ENCODE measurements at places on chromosomes 7 and 10. TPM values are rescaled to one million over a fixed set of nuclear protein-coding genes. Genes with fewer than 3 reads are reported as not detected.
A peak's percentile ranks its signal among the peaks of the same experiment; 100 is the strongest.

GRCh38 chr10:110224992-110225391 is 17.6 kb downstream of the MXI1 start:
- peaks cover 5% of the 10 kb centered on the region for H3K36me3 ChIP-seq
- peak overlapping the region; percentile 91 for H3K4me3 ChIP-seq
- H3K27me3 ChIP-seq = no peaks in the 10 kb centered on the region
- peaks cover 33% of the 10 kb centered on the region for H3K4me1 ChIP-seq

DNA sequence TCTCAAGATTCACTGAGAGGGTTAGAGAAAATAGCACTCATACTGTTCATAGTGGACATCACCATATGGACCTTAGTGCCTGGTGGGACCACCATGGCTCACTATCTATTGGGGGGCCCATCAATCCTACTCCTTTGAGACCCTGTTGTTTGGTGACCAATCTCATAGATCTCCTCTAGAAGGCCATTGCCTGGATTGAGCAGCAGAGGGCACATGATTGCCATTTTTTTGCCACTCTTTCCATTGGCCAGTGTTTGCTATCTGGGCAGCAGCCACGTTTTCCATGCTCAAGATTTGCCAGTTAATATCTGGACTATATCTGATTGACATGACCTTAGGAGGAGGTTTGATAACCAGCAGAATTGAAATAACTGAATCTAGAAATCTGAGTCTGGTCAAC is 244.5 kb downstream of the ITGB1 start:
- H3K36me3 ChIP-seq = peaks cover 3% of the 10 kb centered on the region
- no peak overlapping the region for H3K27ac ChIP-seq
- H3K4me3 ChIP-seq = no peak overlapping the region
- H3K27me3 ChIP-seq = no peaks in the 10 kb centered on the region
- no peak for DNase-seq

DNA sequence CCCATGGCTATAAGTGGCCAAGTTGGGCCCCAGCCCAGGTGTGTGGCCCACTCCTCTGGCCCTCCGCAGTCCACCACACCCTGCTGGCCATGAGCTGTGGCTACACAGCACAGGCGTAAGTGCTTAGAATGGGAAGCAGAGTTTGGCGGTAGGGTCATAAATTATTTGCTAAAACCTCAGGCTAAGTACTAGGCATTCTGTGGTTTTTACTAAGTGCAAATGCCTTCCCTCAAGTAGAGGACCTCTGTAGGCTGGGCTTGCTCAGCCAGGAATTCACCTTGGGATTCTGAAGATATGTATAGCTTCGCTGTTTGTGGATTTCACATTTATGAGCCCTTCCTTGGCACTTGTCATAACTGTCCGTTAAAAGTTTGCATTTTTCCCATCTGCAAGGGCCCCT is 44.8 kb upstream of the LOXL4 start:
- H3K27ac ChIP-seq = no peak overlapping the region
- DNase-seq = no peak
- H3K4me1 ChIP-seq = peaks cover 10% of the 10 kb centered on the region
- H3K36me3 ChIP-seq = no peaks in the 10 kb centered on the region
- no peak overlapping the region for H3K4me3 ChIP-seq
- no peaks in the 10 kb centered on the region for H3K27me3 ChIP-seq

Gene SAP25
- 1.1 TPM for total RNA-seq

Gene HYAL4
- total RNA-seq = not detected

Gene AKR1C2
- total RNA-seq = 93.3 TPM

GRCh38 chr10:128881086-128881485 is 586.0 kb upstream of the MGMT start:
- DNase-seq = no peak
- H3K4me3 ChIP-seq = no peak overlapping the region
- no peaks in the 10 kb centered on the region for H3K27me3 ChIP-seq
- H3K36me3 ChIP-seq = no peaks in the 10 kb centered on the region
- H3K27ac ChIP-seq = no peak overlapping the region

Gene ASB15
- not detected for total RNA-seq

All from thoracic aorta (tissue), 2 donors.